Stimulated activated CD8-positive, alpha-beta memory T cell treated with anti-CD3 and anti-CD28 coated beads, Interleukin-7, amount 100 ng/mL, for 1 hour (primary cell): ENCODE measurements at places on chromosomes 7 and 10.

DNA sequence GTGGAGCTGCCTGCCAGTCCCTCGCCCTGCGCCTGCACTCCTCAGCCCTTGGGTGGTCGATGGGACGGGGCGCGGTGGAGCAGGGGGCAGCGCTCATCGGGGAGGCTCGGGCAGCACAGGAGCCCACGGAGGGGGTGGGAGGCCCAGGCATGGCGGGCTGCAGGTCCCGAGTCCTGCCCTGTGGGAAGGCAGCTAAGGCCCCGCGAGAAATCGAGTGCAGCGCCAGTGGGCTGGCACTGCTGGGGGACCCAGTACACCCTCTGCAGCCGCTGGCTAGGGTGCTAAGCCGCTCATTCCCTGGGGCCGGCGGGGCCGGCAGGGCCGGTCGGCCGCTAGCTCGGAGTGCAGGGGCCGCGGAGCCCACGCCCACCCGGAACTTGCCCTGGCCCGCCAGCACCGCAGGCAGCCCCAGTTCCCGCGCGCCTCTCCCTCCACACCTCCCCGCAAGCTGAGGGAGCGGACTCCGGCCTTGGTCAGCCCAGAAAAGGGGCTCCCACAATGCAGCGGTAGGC is 565.9 kb upstream of the NRG3 start:
- DNase-seq = no peak

DNA sequence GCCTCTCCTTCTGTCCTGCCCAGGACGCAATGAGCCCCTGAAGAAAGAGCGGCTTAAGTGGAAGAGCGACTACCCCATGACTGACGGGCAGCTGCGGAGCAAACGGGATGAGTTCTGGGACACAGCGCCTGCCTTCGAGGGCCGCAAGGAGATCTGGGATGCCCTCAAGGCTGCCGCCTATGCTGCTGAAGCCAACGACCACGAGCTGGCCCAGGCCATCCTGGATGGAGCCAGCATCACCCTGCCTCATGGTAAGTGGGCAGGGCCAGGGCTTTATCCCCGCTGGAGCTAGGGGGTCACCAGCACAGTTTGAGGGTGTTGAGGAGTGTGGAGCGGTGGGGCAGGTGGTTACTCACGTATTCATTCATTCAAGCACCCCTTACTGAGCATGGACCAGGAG is 4.7 kb upstream of the ANKRD2 start:
- DNase-seq = no peak

DNA sequence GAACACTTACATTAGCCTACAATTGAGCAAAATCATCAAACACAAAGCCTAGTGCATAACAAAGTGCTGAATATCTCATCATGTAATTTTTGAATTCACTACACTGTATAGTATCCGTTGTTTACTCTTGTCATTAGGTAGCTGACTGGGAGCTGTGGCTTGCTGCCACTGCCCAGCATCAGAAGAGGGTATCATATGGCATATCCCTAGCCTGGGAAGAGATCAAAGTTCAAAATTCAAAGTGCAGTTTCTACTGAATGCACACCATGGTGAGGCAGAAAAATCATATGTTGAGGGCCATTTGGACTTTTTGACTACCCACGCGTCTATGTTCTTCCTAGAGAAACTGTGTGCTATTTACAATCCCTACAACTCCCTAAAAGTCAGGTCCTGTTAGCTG is 7.5 kb upstream of the ZC3HAV1 start:
- DNase-seq = no peak

- no peak for DNase-seq
Observed at GRCh38 chr7:116583653-116584052, 58.8 kb downstream of the CAV1 start.

GRCh38 chr10:76547352-76547972 is 1090.1 kb downstream of the KCNMA1 start:
- DNase-seq = no peak

DNA sequence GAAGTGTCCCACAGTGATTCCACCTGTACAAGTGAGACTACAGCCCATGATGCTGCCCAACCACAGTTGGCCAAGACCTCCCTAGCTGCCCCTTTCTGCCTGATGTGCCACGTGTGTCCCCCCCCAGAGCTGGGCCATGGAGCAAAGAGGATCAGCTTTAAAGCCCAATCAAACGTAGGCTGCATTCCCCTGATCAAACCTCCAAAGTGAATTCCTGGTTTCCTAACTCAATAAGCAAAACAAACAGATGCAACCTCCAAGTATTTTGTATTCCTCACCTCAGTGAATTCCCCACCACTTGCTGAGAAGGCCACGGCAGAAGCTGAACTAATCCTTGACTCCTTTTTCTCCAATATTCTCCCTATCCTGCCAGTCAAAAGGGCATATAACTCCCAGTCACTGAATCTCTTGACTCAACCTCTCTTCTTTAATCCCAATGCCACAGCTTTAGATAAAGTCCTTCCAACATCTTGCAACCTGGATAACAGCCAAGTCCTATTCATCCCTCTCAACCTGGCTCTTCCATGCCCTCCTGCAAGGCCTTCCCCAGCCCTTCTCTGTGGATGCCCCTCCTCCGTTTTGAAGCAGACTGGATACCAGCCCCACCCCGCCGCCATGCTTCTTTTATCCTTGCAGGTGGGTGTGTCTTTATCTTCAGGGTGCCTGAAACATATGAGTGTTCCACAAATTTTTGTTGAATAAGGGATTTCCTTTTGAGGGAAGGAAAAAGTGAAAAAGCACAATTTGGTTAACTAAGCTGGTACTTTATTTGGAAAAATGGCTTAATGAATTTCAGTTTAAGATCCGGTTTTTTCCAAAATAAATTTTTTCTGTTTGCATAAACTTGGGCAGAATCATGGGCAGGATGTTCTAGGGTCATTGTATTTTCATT is 285.2 kb upstream of the MKLN1 start:
- no peak for DNase-seq

GRCh38 chr7:36188266-36188665 is 35.2 kb downstream of the EEPD1 start:
- no peak for DNase-seq

DNA sequence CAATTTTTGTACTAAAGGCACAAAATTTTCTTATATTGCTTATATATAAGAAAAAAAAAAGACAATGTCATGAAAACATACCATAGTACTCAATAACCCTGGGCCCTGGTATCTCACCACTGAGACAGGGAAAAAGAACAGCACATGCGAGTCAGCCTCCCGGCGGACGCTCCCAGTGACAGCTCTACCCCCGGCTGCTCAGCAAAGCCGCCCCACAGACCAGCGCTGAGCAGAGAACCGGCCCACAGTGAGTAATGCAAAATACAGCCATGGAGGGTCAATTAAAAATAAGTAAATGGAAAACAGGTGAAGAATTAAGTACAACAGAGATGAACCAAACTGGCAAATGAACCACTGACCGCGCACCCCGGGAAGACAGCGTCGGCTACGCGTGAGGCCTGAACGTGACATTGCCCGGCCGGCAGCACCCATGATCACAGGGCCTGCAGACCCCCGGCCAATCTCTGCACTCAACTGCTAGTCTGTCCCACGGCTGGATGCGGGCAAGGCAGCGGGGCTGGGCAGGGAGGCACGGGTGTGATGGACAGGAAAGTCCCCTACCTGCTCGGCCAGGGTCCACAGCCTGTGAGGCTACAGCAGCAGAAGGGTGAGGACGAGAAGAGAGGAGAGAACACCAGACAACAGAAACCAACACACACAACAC is 175.9 kb downstream of the ZMYND11 start:
- no peak for DNase-seq

- DNase-seq = no peak
Observed at GRCh38 chr10:18100669-18101068, 39.6 kb upstream of the CACNB2 start.

DNA sequence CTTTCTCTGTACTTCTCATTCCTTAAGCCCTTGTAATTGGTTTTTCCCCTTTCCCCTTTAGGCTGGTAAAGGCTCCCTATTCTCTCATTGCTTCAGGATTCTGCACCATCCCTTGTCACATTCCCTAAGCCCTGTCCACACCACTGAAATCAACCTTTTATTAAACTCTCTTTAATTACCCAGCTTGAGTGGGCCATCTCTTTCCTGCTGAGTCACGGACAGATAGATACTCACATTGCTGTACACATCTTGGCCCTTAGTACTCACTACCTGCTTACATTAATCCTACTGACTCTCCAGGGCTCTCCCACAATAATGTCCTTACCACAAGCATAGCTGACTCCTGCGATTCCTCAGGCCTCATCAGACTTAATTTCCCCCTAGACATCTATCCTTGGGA is 94.0 kb upstream of the PCGF5 start:
- no peak for DNase-seq

DNA sequence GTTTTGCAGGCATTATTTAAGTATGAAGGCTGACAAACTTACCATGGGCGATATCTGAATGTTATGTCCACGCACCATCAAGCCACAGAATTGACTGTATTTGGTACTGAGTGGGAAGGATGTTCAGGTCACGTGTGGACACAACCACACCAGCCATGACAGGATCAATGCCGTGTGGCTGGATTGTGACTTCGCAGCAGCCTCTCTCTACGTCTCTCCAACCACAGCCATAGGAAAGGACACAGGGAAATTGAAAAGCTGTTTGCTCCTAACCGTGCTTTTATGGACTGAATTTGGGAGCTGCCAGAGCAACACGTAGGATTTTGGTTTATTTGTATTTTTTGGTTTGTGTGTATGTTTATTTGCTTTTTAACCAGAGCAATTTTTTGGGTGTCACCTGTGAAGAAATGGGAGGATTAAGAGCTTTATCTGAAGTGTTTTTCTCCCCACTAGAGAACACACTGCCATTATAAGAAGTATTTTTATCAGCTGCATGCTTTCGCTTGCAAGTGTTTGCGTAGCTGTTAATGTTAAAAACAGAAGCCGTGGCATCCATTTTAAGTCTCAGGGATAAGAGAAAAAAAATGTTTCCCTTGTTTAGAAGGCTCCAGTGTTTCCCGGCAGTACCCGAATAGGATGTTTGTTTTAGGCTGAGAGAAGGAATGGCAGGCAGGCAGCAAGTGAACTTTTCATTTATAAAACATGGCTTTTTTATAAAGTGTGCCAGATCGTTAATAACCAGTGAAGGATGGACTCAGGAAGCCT is 401.1 kb upstream of the NFE2L3 start:
- DNase-seq = no peak

DNA sequence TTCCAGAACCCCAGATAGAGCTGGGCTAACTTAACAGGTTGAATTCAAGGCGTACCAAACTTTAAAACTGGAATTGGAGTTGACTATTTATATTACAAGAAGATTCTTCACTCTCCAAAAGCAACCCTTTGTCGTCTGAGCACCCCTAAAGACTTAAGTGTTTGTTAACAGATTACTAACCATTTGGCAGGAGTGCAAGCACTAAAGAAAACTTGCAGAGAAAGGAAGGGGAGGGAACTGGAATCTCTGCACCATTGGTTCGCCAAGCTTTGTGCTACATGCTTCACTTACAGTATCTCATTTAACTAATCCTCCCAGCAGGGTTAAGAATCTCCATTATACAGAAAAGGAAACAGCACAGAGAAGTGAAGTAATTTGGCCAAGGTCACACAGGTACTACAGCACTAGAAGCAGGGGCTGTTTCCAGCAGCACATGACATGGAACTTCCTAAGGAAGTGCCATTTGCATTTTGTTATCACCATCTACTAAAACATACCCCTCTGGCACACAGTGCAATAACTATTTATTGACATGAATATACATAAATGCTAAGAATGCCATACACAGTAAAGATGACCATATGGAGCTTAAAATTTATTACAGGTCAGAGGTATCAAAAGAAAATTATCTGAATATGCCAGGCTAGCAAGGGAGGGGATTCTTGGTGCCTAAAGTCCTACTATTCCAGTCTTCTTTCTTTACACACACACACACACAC is 201.2 kb downstream of the KCNMA1 start:
- DNase-seq = no peak

DNA sequence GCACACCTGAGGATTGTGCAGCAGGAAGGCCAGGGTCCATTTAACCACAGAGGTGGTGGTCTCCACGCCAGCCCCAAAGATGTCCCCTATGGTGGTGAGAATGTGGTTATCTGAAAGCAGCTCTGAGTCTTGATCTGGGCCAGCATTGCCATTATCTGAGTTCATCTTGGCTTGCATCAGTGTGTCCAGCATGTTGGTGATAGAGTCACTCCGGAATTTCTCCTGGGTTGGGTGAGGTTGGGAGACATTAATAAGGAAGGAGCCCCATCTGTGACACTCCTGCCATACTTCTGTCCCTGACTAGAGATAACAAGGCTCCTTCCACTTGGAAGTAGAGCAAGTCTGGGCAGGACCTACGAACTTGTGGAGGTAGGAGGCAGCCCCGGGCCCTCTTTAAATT is 4.2 kb downstream of the CYP17A1 start:
- no peak for DNase-seq

GRCh38 chr7:1421020-1421790 is 38.1 kb downstream of the MICALL2 start:
- DNase-seq = no peak

GRCh38 chr7:41146429-41146828 is 556.5 kb downstream of the INHBA start:
- DNase-seq = no peak
